Eye (tissue), 1 donor: ENCODE measurements at places on chromosomes 1 and 21.

DNA sequence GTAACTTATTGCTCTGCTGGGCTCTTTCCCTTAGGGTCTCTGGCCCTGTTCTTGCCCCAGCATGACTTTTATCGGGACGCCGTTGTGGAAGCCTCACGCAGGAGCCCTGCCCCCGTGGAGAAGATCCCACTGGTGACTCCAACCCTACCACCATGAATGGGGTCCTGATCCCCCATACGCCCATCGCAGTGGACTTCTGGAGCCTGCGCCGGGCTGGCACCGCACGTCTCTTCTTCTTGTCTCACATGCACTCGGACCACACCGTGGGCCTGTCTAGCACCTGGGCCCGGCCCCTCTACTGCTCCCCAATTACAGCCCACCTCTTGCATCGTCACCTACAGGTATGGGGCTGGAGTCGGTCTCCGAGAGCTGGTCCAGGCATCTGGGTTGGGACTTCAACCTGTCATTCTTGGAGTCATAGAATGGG is 322 bp downstream of the DCLRE1B start:
- DNase-seq = no peak

- DNase-seq = no peak
Measured at GRCh38 chr1:182444497-182444896, 5.4 kb upstream of the RGSL1 start.

- DNase-seq = no peak
Measured at GRCh38 chr1:159077120-159077961, 775 bp upstream of the AIM2 start.

DNA sequence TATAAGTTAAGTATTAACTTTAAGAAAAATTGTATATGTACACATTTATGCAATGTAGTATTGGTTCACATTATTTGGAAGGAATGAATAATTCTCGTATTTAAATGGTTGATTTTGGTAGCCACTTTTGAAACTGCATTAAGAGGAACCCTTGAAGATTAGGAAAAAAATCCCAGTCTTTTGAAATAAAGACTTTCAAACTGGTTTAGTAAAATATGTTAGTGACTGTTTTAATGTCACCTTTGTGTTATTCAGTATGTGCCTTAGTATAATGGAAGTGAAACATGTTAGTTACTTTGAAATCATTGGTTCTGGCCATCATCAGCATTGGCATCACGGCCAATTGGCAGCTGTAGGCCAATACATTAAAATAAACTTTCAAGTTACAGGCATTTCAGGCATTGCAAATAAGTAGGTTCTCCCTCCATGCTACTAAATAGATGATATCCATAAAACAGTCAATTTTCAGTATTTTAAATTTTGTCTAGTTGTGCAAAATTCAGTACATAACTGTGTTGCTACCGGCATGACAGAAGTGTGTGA is 4.4 kb downstream of the MIER1 start:
- no peak for DNase-seq

- peak; percentile 64 for DNase-seq
Measured at GRCh38 chr1:54927472-54928240, 40.7 kb upstream of the DHCR24 start.

DNA sequence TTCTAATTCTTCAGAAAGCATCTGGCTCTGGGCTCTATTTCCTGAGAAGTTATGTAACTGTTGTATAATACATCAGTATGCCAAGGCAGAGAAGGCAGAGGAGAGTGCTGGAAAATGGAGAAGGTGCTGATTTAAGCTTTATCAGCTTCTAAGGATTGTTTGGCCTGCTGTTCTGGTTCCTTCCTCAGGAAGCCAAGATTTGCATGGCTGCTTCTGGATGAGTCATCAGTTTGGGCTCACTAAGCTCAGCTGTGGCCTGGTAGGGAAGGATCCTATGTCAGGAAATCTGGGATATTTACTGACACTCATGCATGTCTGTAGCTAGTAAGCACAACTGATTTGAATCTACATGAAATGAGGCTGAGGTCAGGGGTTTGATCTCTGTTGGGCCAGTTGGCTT is 73.2 kb upstream of the ADGRL4 start:
- peak; percentile 1 for DNase-seq

DNA sequence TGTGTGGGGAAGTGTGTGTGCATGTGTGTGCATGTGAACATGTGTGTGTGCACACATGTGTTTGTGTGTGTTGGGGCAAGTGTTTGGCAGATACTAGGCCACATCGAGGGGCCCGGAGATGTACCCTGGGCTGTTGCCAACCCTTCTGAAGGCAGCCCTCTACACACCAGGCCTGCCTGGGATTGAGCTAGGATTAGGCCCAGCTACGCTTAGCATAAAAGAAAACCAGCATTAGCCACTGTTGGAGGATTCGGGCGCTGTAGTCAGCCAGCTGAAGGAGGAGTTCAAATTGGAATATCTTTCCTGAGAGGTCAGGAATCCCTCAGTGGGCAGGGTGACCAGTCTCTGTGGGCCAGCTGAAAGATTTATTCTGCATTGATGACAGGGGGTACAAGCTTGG is 10.6 kb upstream of the ALX3 start:
- no peak for DNase-seq
